ENCODE measurements at places on chromosomes 5 and 9.

DNA sequence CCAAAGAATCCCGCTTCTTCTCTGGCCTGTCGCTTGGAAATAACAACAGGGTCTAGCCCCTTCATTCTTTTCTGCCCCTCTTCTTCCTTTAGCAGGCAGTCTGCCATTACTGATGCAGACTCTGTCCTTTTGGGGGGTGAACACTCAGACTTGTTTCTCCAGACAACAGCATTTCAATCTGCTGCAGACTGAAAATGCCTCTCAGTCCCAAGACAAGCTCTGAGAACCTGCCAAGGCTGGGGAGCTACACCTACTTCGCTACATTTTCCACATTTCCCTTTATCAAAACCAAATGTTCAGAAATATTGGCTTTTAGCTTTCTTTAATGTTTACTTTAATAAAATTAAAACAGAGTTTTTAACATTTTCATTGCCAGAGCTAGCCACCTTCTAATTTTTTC, 152.4 kb downstream of the MPDZ start:
- DNase-seq: no peak

- peak; percentile 66 for DNase-seq
Observed at GRCh38 chr5:91419571-91420537, 36.7 kb upstream of the ARRDC3 start.

DNA sequence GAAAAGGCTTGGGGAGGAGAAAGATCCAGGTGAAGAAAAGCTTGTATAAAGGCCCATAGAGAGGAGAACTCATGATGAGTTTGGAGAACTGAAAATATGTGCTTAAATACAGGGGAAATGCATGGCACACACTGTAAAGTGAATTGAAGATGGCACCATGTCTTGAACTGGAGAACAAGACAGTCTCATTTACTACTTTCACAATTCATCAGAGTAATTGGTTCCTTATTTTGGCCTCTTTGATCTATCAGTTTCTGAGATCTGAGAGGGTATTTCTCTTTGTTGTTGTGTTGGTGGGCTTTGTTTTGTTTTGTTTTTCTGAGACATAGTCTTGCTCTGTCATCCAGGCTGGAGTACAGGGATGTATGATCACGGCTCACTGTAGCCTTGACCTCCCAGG, 98.2 kb downstream of the CEMIP2 start:
- DNase-seq: peak; percentile 7

- DNase-seq: peak; percentile 48
Observed at GRCh38 chr5:123951582-123951977, 439.6 kb downstream of the CSNK1G3 start.

DNA sequence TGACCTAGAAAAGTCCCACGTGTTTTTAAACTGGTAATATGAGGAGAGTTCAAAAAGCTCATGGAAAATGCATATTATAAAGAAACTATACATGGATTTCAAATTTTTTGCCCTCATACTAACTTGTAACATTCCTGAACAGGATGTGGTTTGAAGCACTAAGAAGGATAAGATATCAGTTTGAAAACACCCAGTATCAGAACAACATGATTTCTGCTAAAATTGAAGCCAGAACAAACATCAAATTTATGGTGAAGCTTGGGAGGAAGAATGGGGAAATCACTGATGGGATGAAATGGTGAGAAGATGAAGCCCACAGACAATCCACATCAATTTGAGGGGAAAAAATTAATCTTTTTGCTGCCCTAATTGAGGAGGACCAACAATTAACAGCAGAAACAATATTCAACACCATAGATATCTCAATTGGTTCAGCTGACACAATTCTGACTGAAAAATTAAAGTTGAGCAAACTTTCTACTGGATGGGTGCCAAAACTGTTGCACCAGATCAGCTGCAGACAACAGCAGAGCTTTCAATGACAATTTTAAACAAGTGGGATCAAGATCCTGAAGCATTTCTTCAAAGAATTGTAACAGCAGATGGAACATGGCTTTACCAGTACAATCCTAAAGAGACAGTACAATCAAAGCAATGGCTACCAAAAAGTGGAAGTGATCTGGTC, 113.2 kb upstream of the SNX2 start:
- DNase-seq: no peak

- no peak for DNase-seq
Observed at GRCh38 chr5:33641744-33642505, 201.2 kb downstream of the TARS1 start.

- DNase-seq: no peak
Observed at GRCh38 chr9:114000063-114000454, 78.0 kb downstream of the AMBP start.

GRCh38 chr9:70519912-70520724, 105.7 kb upstream of the KLF9 start:
- no peak for DNase-seq

- DNase-seq: no peak
Observed at GRCh38 chr5:33772380-33772897, 119.4 kb downstream of the ADAMTS12 start.

GRCh38 chr5:145848854-145849253, 13.7 kb upstream of the PRELID2 start:
- no peak for DNase-seq

GRCh38 chr9:37840560-37841194, 40.1 kb downstream of the DCAF10 start:
- no peak for DNase-seq

GRCh38 chr9:137634016-137634415, 15.2 kb downstream of the EHMT1 start:
- no peak for DNase-seq

- DNase-seq: peak; percentile 79
Observed at GRCh38 chr5:110726249-110727024, at the start of gene TMEM232. TMEM232 (minus strand) TSS chr5:110726671; CDS start chr5:110667352, 59,319 bp downstream.

DNA sequence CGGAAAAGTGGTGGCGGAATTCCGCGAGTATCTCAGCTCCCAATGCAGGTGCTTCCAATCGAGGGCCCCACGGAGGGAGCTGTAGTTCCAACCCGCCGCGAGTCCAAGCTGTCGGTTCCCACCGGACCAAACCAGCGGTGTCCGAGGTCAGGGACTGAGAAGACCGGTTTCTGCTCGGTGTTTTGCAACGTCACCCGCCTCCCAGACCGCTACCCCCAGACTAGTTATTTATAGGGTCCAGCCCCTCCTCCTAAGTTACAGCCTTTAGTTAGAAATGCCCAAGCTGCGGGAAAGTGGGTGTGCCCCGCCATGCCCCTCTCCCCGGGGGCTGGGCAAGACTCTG, 677 bp upstream of the MYORG start:
- DNase-seq: peak; percentile 46

GRCh38 chr5:149387081-149387631, 8.1 kb upstream of the IL17B start:
- DNase-seq: no peak

GRCh38 chr5:17269201-17269600, 51.8 kb downstream of the BASP1 start:
- DNase-seq: no peak

DNA sequence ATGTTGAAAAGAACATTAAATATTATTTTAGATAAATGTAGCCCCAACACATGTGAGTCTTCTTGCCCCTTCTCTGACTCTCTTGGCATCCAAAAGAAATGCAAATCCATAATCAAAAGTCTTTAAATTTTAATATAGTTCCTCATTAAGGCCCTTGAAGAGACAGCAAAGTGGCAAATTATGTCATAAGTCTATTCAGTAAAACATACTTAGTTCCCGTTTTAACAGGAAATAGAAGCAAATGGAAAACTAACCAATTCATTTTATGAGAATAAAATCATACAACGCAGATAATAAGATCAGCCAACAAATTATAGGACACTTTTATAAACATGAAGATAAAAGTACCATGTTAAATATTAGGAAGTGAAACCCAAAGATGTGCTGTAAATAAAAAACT, 20.1 kb upstream of the IFNB1 start:
- peak; percentile 73 for DNase-seq

GRCh38 chr5:137320056-137321045, 178.8 kb downstream of the SPOCK1 start:
- DNase-seq: peak; percentile 30

DNA sequence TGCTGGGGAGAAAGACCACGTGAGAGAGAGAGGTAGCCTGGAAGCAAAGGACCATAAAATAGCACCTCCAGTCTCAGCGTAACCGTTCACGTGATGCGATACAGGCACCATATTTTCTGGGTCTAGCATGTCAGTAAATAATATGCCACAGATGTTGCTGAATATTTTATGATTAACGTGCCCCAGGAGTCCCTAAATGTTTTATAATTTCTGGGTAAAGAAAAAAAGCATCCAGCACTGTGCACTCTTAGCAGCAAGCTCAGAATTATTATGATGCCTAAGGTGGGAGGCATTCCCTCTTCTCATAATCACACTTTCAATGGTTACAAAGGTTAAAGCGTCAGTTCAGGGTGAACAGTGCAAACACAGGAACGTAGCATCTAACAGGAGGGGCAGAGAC, 121.8 kb downstream of the CAVIN4 start:
- no peak for DNase-seq

GRCh38 chr9:113558632-113559502, 95.3 kb downstream of the RGS3 start:
- DNase-seq: no peak

GRCh38 chr9:129954868-129955550, 88.0 kb downstream of the FNBP1 start:
- DNase-seq: peak; percentile 84

- no peak for DNase-seq
Observed at GRCh38 chr5:146199176-146199815, 4.1 kb upstream of the RBM27 start.

GRCh38 chr9:131204285-131204684, 72.0 kb downstream of the FAM78A start:
- no peak for DNase-seq
